Inflammatory macrophage treated with lipopolysaccharide for 4 hours (primary cell): ENCODE measurements at places on chromosomes 1 and 21.

GRCh38 chr1:180141381-180141934, 13.2 kb upstream of the QSOX1 start:
- no peak for DNase-seq

GRCh38 chr1:209063767-209064659, 519.5 kb upstream of the CAMK1G start:
- no peak for DNase-seq

DNA sequence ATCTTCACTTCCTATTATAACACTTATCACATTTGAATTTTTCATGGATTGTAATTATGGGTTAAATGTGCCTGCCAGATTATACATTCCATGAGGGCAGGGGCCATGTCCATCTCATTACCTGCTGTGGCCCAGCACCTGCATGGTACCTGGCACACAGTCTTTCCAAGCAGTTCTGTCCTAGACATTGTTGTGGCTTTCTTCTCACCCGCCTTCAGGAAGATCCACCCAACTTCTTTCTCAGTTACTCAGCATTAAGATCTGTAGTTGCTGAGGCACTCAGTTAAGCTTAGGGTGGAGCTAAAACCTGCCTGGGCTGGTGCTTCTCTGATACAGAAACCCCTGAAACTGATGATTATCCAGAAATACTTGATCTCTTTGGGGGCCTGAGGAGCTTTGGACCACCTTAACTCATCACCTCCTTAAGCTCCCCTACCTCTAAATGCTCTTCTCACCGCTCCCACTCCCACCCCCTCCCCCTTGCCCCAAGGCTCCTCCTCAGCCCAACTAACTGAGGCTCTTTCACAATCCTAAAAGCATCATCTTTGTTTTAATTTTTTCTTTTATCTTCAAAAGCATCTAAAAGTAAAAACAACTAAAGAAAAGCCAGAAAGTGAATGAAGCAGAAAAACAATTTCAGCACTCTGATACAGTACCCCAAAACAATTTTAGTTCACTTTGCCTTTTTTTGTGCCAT, 190.6 kb downstream of the FGGY start:
- DNase-seq, result no peak

DNA sequence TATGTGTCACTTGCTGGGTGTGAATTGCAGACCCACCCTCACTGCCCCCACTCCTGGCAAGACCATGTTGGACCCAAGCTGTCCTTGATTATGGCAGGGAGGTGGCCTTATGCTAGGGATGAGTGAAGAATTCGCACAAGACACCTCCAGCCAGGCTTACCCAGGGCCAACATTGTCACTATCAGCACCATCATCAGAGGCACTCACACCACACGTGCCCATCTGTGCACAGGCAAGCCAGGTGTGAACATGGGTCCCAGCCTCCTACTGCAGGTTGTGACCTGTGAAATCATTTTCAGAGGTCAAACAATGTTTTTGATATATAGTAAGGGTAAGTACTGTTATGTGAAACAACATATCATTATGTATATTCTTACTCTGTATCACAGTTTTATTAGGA, 20.3 kb upstream of the RGS8 start:
- DNase-seq, result no peak

GRCh38 chr1:78491451-78492071, 787 bp downstream of the PTGFR start:
- DNase-seq, result no peak

DNA sequence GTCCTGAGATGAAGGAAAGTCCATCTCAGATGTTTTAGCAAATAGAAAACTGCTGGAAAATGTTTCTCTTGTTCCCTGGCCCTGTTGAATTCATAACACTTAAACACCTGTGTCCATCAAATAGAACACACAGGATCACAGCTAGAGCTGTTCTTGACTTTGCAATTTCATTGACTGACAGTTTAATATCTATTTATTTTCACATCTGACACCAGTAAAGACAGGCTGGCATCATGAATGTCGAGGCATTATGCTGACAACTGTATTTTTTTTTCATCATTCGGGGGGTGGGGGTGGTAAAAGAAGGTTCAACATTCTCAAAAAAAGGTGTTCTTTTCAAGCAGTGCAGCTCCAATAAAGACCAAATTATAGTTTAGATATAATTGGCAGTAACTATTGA, 591.2 kb upstream of the PTBP2 start:
- no peak for DNase-seq

GRCh38 chr1:200428482-200429205, 18.8 kb upstream of the ZNF281 start:
- DNase-seq, result peak; percentile 58

- DNase-seq, result no peak
Observed at GRCh38 chr1:27877115-27877416, 4.7 kb downstream of the THEMIS2 start.

DNA sequence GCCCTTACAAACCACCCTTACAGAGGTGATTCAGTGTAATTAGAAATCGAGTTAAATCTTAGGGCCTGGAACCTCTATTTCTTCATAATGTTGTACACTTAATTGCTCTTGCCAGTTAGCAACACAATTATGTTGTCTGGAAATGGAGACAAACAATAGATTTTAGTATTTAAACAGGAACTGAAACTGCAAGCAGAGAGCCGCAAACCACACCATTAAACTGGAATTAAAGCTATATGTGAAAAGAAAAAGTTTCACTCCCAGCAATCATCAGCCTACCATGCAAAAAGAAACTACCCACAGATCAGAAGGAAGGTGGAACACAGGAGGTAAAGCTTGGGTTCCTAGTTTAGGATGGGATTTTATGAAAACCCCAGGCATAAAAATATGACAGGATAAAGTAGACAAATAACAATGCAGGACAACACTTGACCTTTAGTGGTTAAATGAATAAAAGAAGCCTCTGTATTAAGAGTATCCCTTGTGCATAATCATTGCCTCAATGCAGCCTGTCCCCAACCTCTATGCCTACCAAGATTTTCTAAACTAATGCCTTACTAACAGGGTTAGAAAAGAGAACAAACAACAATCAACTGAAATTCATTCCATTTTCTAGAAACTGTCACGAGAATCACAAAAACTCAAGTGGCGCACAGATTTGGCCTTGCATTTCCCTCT, 304.3 kb upstream of the ESRRG start:
- DNase-seq, result no peak

DNA sequence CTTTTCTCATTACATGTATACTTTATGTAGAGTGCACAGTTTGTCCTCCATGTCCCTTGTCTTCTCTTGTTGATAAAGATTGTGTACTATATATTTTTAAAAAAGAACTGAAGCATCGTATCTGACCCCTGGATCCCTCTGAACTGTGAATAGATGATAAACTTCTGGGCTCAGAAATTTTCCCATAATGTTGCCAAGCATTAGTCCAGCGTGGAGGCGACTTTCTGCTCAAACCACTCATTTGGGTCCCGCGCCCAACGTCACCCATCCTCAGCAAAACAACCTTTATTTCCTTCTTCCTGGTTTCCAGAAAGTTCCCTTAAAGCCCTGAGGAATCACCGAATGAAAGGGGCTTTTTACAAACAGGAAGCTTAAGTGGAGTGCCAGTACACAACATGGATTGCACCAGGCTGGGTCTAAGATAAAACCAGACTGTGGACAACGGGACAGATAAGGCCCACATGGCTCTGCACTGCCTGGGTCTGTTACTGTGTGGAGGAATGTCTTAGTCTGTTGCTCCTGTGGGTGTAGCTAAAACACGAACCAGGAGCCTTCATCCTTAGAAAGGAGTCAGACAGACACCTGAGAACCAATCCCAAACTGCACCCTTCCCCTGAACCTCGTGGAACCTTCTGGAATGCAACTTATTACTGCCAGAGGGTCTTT, 15.6 kb downstream of the EVA1C start:
- DNase-seq, result no peak

DNA sequence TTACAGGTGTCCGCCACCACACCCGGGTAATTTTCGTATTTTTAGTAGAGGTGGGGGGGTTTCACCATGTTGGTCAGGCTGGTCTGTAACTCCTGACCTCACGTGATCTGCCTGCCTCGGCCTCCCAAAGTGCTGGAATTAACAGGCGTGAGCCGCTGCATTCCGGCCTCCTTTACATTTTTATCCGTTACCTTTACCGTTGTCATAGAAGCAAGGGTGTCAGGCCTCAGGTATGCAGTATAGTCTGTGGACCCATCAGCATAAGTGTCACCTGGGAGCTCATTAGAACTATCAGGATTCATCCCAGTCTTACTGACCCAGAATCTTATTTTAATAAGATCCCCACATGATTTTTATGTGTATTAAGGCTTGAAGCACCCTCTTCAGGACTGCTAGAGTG, 5.4 kb downstream of the CDC42 start:
- no peak for DNase-seq

- DNase-seq, result no peak
Observed at GRCh38 chr1:32309960-32310359, 18.1 kb downstream of the HDAC1 start.

DNA sequence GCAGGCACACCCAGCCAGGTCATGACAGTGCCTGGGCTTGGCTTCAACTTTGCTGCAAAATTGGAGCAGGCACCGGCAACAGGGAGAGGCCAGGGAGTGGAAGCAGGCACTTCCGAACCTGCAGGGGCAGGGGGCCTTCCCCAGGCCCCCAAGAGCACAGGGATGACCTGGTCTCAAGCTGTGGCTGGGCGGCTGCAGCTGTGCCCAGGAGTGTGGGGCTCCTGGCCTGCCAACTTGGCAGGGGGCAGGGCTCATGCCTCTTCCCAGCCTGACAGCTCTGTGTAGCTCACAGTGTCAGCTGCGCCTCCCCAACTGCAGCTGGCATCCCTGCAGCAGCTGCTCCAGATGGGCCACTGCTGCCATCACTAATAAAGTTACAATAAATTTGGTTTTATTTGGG, 51.5 kb upstream of the SCYL3 start:
- no peak for DNase-seq

DNA sequence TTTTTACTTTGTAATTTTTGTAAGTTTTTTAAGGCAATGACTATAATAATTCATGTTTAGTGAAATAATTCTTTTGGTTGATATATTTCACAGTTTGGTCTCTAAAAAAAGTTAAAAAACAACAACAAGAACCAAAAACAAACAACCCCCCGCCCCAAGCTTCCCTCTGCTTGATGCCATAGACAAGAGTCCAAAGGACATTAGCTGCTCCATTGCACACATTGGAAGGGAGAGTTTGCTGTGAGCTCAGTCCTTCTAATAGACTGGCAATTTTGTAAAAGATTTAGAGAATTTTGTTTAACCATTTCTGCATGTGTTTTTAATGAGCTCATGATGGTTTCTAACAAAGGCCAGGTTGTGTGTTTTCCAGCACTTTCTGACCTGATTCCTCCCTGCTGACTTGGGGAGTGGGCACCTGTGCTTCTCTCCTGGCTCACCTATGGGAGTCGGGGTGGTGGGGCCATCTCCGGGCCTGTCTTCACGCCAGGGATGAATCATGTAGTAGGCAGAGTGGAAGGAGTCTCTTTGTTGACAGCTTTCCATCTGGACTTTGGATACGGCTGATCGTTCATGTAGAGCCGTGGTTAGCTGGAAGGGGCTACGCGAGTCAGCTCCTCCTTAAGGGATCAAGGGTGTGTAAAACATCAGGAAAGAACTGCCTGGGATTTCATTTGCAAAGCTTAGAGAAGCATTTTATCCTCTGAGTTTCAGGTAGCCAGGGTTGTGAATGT, 14.1 kb downstream of the ZBTB18 start:
- no peak for DNase-seq

GRCh38 chr1:17293681-17294425, 14.1 kb upstream of the PADI4 start:
- DNase-seq, result no peak

GRCh38 chr1:107529511-107530149, 388.8 kb downstream of the NTNG1 start:
- peak; percentile 36 for DNase-seq

GRCh38 chr21:28541371-28542112, 451.1 kb downstream of the LTN1 start:
- no peak for DNase-seq

DNA sequence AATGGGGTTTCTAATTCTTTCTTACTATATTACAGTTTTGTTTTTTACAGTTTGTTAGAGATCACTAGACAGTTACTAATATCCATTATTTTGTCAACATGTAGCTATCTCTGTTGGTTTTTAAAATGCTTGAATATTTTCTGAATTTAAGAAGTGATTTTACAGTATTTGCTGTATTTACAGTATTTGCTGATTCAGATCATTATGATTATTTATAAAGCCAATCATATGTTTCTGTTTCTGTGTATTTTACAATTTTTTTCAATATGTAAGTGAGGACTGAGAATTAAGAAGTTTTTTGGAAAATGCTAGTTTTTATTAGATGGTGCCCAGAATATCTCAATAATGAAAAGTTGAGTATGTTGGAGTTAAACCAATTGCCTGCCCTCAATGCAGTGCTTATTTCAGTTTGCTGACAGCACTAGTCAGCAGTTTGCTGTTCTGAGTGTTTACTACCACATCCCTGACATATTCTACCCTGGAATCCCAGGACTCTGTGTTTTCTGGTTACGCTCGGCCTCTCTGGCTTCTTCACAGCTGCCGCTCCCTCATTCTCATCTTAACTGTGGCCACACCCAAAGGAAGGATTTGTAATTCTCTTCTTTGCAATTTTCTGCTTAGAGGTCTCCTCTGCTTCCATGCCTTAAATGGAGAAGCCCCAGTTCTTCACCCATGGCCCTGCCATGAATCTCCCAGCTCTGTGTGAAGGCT, 68.0 kb upstream of the BACH1 start:
- peak; percentile 69 for DNase-seq

DNA sequence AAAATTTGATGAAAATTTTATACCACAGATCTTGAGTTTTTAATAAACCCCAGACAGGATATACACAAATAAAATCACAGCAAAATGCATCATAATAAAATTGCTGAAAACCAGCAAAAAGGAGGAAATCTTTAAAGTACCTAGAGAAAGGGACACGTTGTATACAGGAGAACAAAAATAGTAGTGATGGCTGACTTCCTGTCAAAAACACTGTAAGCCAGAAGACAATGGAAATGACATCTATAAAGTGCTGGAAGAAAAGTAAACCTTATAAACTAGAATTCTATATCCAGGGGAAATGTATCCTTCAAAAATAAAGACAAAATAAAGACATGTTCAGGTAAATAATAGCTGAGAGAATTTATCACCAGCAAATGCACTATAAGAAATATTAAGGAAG, 14.6 kb upstream of the PTGFRN start:
- DNase-seq, result no peak

DNA sequence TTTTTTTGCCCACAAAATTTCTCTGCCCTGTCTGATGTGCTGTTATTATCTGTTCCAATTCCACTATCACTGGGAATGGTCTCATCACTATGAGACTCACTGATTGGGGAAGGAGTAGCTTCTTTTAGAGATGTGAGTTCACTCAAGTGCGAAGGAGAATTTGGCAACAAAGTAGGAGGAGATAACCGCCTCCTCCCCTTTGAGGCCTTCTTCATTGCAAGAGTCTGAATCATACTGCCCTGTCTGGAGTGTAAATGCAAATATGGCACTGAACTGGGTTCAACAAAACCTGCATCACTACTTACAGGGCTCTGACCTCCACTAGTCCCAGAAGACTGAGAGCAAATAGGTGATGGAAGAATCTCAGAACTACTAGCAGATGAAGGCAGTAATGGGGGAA, 83.4 kb downstream of the ASH1L start:
- DNase-seq, result peak; percentile 95

DNA sequence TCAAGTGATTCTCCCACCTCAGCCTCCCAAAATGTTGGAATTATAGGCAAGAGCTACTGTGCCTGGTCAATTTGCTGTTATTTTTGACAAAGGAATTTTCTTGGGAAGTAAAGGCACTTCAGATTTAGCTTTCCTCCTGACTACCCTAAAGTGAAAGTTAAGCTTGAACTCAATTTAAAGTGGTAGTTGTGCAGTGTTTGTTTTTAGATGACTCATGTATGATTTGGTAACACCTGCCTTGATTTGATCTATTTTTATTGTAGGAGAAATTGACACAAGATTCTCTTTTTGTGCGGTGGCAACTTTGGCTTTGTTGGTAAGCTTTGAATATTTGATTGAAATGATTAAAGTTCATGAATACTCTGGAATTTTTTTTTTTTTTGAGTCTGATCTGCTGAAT, 5.0 kb downstream of the RABGGTB start:
- DNase-seq, result peak; percentile 24
